BJ (cell line): ENCODE measurements at places on chromosomes 6 and 20.
A peak's percentile ranks its signal among the peaks of the same experiment; 100 is the strongest.

DNA sequence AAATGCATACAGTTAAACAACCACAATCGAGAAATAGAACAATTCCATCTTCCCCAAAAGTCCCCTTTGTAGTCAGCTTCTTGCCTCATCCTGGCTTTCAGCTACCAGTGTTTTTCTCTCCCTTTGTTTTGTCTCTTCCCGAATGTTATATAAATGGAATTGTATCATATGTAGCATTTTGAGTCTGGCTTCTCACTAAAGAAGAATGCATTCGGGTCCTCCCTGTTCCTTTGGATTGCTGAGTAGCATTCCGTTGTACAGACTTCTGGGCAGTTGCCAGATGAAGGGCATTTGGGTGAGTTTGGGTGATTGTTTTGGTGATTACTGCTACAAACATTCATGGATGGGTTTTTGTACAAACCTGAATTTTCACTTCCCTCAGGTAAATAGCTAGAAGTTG is 27.8 kb downstream of the PRPH2 start:
- DNase-seq = peak; percentile 38

DNA sequence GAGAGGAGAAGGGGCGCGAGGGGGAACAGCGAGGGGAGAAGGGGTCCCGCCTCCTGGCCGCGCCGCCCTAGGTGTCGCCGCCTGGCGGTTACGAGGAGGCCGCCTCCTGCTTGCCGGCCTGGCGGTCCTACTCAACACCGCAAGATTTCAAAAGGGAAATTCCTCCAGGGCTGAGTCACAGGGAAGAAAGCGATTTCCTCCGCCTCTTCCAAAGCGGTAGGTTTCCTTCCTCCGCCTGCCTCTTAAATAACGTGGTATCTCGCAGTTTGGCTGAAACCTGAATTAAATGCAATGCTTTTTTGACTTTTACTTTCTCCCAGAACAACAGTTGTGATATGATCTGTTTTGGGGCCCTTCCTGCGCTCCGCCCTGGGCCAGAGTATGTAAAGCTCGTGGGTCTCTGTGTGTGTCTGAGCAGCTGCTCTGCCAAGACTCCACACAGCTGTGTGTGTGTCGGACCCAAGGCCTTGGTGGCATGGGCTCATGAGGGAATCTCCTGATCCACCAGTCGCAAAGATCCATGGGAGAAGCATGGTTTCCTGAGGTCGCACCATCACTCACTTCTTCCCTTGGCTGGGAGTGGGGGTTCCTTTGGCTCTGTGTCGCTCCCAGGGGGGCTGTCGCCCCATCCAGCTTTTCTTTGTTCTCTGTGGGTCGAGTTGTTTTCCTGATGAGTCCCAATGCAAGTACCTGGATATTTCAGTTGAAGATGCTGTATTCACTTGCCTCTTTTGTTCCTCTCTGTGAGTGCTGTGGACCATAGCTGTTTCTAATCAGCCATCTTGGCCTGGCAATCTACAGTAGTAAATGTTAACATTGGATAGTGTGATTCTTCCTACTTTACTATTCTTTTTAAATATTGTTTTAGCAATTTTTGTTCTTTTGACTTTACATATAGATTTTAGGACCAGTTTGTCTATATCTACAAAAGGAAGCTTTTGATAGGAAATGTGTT is 31.6 kb upstream of the NOTCH4 start:
- peak; percentile 54 for DNase-seq

DNA sequence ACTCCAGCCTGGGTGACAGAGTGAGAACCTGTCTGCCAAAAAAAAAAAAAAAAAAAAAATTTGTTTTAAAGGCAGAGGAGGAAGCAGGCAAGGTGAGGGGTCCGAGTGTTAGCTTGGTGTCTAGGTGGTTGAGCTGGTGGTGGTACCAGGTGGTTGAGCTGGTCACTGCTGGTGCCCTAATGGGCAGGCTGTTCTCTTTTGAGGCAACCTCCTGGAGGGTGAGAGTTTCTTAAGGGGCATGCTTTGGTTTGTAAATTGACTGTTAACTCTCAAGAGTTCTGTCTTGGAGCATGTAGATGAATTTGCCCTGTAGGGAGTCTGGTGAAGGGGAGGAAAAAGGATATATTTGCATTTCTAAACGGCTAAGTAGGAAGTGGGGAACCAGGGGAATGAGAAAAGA is 52.7 kb downstream of the BANF2 start:
- DNase-seq = no peak

DNA sequence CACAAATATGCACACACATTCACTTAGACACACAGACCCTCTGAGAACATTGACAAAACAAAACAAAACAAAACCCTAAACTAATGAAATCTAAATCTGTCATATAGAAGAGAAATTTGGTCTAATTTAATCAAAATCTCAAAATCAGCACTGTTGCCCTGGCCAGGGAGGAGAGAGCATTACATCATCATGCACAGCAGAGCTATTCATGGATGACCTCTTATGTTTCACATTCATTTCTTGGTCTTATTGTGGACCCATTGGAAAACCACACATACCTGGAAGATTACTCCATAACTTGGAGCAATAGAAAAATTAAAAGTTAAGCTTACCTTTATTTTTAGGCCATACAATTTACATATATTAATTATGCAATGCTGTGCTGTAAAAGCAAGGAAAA is 1223.6 kb upstream of the GJE1 start:
- DNase-seq = no peak

GRCh38 chr6:166483573-166484250 is 101.0 kb upstream of the MPC1 start:
- DNase-seq = no peak
